ENCODE measurements at places on chromosomes 16 and 17.
A peak's percentile ranks its signal among the peaks of the same experiment; 100 is the strongest.

- DNase-seq: no peak
Observed at GRCh38 chr17:50304781-50305404, 30.6 kb downstream of the TMEM92 start.

DNA sequence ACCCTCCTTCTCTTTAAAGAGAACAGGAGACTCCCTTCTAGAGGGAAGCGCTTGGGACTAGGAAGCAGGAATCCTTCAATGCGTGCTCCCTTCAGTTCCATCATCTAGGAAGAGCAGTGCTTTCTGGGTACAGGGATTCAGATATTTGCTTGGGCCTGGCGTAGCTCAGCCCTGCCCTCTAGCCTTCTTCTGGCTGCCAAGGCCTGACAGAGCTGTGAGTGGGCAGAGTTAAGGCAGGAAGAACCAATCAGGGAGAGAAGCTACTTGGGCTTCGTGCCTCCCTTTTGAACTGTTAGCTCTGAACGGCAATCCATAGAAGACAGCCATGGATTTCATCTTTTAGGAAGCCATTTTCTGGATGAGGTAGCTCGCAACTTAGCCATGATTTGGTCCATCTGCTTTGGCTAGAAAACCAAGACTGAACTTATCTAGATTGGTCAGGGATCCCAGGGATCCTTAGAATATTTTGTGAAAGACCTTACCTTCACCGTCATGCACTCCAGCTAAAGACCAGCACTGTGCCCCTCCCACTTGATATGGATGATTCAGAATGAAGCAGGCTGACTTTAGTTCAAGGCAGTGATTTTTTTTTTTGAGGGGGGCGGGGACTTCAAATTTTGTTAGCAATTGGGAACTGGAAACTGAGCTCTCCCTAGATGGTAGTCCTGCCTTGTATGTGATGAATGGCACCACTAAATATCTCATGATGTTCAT, 2.5 kb upstream of the CORO6 start:
- DNase-seq: no peak

GRCh38 chr16:85426806-85427205, 186.3 kb upstream of the GSE1 start:
- no peak for DNase-seq

DNA sequence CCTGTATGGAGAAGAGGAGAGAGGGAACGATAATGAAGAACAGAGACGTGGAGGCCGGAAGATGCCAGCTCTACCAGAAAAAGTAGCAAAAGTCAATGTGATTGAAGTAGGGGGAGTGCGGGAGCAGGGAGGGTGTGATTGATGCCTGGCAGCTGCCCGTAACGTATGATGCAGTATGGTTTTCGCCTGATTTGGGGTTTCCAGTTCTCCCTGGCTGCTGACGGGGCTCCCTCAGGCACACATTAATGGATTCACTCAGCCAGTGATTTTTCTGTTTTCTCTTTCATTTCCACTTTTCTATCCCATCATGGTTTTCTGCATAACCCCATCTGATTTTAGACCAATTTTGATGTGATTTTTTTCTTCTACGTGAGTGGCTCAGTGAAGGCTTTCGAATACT, 62.1 kb downstream of the PRKCA start:
- DNase-seq: no peak

DNA sequence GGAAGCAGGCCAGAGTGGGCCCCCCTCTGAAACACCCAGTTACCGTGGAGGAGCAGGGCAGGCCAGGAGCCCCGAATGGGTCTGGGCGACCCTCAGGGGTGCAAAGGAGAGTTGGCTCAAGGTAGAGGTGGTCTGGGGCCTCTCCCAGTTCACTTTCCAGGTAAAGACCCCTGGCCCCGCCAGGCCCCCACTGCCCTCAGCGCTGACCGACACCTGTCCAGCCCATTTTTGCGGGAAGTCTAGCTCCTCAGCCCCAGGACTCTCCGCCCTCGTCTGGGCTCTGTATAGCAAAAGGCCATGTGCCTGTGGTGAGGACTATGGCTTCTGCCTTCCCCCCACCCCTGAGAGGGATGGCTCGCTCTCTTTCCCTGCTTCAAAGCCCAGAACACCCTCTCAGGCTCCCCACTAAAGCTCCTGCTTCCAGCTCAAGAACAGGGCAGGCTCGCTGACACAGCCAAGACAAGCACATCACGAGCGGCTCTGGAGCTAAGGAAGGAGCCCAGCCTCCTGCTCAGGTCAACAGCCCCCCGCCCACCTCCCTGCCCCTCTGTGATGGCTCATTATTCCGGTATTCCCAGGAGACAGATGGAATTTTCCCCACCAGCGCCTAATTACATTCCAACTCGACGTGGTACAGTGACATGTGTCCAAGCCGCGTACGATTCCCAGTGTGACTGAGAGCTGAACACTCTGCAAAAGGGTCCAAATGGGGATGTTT, 59.4 kb downstream of the RTN4RL1 start:
- DNase-seq: no peak

DNA sequence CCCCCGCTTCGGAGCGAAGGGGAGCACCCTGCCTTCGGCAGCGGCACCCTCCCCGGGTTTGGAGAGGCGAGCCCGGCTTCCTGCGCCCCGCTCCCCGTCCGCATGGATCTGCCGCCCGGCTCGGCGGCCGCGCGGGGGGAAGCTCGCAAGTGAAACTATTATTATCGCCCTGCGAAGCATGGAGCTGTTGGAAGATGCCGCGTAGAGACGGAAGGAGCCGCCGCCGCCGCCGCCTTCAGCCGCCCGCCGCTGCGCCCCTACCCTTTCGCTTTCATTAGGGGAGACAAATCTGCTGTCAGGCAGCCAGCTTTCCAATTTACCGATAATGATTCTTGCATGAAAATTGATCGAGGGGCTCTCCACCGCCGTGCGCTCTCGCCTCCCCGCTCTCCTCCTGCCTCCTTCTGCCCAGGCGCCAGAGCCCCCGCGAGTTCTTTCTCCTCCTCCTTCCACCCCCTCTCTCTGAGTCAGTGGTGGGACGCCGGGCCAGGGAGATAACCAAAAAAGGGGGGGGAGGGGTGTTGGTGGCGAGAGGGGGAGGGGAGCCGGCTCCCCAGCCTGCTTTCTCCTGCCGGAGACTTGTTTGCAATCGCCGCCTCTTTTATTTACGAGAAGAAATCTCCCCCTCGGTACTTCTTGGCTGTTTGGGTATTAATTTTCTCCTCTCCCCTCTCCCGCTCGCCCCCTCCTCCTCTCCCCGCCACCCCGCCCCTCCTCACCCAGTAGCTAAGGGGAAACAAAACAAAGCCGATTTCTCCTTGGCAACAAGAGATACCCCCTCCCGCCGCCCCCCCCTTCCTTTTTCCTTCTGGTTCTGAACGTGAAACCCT, 58.0 kb upstream of the GSE1 start:
- DNase-seq: no peak

GRCh38 chr17:1275205-1275961, 4.1 kb upstream of the TRARG1 start:
- DNase-seq: no peak

DNA sequence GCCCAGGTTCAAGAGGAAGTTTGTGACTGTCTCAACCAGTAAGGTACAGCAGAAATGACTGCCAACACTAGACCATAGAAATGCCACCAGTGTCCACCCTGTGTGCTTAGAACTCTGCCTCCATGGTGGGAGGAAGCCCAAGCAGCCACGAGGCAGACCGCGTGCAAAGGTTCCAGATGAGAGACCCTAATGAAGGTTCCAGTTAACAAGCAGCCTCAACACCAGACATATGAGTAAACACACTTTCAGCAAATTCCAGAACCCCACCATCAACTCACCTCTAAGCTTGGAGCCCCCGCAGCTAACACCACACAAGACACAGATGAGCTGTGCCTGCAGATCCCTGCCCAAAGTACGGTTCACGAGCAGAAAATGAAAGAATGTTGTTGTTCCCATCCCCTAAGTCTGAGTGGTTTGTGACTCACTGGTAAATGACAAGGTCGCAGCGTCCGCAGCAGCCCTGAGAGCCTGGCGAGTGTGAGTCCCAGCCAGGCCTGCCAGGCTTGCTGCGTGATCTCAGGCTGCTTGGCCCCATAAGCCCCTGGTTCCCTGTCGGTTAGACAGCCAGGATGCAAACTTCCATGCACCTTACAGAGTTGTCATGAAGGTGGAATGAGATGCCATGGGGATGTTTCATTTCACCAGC, 193.7 kb downstream of the C16orf95 start:
- DNase-seq: no peak

GRCh38 chr16:9428355-9429005, 337.0 kb downstream of the HAPSTR1 start:
- DNase-seq: no peak

DNA sequence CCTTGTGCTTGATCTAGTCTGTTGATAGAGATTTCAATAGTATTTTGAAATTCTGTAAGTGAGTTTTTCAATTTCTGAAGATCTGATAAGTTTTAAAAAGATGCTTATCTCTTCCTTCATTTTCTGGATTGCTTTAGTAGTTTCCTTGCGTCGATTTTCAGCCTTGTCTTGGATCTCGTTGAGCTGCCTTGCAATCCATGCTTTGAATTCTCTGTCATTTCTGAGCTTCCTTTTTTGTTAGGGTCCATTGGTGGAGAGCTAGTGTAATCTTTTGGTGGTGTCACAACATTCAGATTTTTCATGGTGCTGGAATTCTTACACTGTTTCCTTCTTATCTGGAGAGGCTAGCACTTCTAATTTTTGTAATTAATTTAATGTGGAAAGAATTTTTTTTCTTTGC, 61.1 kb downstream of the SLFN11 start:
- DNase-seq: no peak

GRCh38 chr17:38893607-38894006, 23.7 kb downstream of the LASP1 start:
- no peak for DNase-seq

- no peak for DNase-seq
Observed at GRCh38 chr16:78515421-78515820, 416.0 kb downstream of the WWOX start.

DNA sequence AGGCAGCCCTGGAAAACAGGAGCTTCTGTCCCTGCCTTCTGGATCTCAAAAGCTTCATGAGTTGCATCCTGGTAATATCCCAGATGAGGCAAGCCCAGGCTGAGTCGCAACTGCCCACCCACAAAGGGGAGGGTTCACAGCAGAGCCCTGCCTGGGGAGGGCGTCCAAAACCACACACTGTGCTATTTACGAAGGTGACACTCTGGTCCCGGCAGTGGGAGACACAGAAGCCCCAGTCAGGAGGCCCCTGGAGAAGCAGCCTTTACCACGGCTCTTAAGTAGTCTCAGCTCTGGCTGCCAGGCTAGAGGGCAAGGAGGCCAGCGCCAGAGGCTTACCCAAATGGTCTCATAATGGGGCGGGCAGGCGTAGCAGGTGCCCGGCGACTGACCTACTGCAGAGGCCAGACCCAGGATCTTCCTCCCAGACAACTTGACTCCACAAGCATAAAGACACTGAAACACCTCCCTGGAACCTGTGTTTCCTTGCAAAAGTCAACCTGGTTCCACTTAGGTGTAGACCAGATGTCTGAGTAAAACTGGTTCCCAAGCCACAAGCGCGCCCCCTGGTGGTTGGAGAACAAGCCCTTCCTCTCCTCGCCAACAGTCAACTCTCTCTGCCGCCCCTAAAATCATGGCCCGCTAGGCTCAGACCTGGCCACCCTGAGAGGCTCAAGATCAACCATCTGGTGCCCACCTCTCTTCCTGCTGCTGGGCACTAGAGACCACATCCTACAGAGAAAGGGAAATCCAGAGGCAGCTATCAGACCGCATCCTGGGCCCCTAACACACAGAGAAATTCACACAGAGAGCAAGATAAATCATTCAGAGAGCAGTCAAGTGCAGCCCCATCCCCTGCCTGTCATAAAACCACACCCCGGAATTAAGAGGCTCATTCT, 5.2 kb downstream of the AXIN2 start:
- DNase-seq: peak; percentile 67

- DNase-seq: no peak
Observed at GRCh38 chr16:89122322-89122851, 28.7 kb downstream of the ACSF3 start.

GRCh38 chr16:49528866-49529288, 155.3 kb downstream of the C16orf78 start:
- DNase-seq: no peak

DNA sequence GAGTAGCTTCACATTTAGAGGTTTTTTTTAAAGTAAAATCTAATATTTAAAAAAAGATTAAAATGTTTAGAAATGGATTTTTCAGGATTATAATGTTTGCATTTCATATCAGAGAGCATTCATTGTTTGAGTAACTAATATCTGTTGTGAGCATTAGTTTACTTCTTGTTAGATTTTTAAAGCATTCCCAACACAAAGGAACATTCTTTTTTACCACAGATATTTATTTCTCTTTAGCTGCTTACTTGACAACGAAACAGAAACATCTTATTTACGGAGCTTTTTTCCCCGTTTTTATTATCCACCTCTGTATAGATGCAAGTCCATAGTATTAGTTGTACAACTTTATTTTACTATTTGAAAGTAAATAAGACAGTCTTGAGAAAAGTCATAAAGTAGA, 53.0 kb downstream of the NFAT5 start:
- DNase-seq: no peak

GRCh38 chr16:30472328-30472942, at the start of gene ITGAL:
Gene ITGAL, plus strand, starts transcription at chr16:30472742. Its CDS starts 96 bp downstream, at chr16:30472838.
- DNase-seq: no peak

DNA sequence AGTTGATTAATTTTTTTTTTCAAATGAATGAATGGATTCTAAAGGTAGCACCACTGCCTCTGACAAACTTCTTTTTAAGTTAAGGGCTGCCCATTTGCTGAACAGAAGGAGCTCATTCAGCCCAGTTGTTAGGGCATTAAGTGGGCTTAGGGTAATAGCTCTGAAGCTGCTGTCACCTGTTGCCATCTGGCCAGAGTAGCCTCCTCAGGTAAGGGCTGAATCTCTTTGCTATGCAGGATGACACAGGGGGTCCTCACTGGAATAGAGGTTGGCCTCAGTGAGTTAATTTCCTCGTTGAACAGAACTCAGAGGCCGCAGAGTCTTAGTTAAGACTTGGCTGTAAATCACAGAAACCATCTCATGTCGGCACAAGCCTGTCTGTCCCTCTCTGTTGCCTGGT, 232.8 kb downstream of the CCDC182 start:
- DNase-seq: no peak

DNA sequence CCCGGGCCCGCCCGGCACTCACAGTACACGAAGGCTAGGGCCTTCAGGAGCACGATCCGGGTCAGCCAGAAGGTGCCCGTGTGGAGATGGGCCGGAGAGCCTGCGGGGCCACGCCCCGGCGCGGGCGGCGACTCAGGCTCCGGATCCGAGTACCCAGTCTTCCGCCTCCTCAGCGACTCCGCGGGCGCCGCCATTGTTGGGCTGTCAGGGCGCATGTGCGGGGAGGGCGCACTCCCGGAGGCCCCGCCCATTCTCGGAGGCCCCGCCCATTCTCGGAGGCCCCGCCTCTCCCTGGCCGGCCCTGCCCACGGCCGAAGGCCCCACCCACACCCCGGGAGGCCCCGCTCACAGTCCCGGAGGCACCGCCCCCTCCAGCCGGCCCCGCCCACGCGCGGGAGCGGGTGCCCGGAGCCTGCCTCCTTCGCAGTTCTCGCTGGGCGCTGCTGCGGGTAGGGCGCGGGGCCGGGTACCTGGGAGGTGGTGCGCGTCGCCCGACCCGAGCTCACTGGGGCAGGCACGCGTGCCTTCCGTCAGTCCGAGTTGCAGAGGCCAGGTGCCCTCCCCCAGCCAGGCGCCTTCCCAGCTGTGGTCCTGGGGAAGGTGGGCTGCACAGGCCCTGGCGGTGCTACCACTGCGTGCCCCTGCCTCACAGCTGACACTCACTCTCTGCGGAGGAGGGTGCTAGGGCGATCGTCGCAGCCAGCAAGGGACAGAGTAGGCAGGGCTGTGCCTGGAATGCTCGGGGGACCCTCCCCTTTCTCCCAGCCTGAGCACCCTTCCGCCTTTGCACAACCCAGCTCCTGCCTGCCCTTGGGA, at the start of gene LMF1:
LMF1 (minus strand) TSS at position 219 of the 816 bp plus-strand sequence; CDS start at position 215, 4 bp downstream.
- DNase-seq: no peak
